GM18507 (cell line): ENCODE measurements at places on chromosomes 7 and 10.
A peak's percentile ranks its signal among the peaks of the same experiment; 100 is the strongest.

GRCh38 chr7:132805766-132806165, 229.5 kb upstream of the PLXNA4 start:
- DNase-seq: no peak

DNA sequence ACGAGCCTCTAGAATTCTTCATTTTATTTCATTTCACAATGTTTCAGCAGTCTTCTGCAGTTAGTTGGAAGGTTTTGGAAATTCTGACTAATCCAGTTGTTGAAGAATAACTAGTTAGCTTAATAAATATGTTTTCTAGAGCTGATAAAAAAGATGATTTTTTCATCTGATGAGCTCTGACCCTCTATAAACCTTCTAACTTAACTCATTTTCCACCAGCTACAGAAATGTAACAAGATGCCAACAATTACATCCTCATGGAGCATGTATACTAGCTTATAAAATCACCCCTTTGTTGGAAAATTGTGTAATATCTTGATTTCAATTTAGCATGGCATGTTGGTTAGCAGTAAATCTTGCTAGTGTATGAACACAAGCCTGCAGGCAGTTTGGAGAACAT, 33.1 kb downstream of the KAT6B start:
- DNase-seq: no peak

DNA sequence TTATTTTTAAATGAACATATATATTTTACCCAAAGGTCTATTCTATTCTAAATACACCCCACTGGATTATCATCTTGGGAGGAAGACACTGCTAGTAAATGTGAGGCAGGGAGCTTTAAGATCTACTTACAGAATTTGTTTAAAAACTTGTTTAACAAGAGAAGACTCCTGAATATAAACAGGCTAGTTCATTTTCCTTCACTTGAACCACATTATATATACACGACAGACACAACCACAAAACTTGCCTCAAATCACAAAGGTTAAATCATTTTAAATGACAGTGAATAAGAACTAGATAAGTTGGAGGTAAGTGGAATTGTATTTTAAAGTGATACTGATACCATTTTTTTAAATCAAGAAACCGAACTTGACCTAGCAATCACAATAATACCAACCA, 109.2 kb downstream of the ATE1 start:
- DNase-seq: no peak

GRCh38 chr10:44571701-44572100, 186.8 kb upstream of the CXCL12 start:
- no peak for DNase-seq

GRCh38 chr10:32961895-32962369, 3.9 kb upstream of the ITGB1 start:
- no peak for DNase-seq

- DNase-seq: no peak
Observed at GRCh38 chr10:49023752-49024151, 84.1 kb upstream of the LRRC18 start.

GRCh38 chr7:116236020-116236630, 25.8 kb downstream of the TES start:
- peak; percentile 22 for DNase-seq

- DNase-seq: no peak
Observed at GRCh38 chr7:27166531-27167505, 1.5 kb upstream of the HOXA9 start.

DNA sequence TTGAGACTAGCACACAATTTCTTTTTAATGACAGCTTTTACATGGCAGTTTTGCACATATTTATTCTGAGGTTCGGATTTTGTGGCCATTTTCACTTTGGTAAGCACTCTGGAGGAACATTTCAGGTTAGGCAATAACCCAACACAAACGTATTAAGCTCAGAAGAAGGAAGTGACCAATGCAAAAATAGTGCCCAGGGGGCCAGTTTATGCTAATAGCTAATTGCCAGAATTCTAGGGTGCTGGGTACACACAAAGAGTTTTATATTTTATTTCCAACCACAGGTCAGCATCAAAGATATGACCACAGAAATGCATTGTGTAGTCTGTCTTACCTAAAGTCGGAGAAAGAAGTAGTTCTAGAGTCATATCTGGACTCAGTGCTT, 8.4 kb upstream of the AGR2 start:
- DNase-seq: no peak

GRCh38 chr10:63712717-63713115, 191.5 kb downstream of the REEP3 start:
- no peak for DNase-seq

- DNase-seq: no peak
Observed at GRCh38 chr7:83956104-83956503, 238.5 kb downstream of the SEMA3A start.

- DNase-seq: no peak
Observed at GRCh38 chr7:35252612-35253459, 1.1 kb downstream of the TBX20 start.

- no peak for DNase-seq
Observed at GRCh38 chr7:55535617-55536016, 36.7 kb downstream of the VOPP1 start.

GRCh38 chr10:94320285-94320914, 42.3 kb downstream of the NOC3L start:
- peak; percentile 11 for DNase-seq

GRCh38 chr7:107474104-107474521, 4.3 kb downstream of the GPR22 start:
- no peak for DNase-seq

GRCh38 chr10:119758448-119759195, 32.8 kb downstream of the INPP5F start:
- no peak for DNase-seq

DNA sequence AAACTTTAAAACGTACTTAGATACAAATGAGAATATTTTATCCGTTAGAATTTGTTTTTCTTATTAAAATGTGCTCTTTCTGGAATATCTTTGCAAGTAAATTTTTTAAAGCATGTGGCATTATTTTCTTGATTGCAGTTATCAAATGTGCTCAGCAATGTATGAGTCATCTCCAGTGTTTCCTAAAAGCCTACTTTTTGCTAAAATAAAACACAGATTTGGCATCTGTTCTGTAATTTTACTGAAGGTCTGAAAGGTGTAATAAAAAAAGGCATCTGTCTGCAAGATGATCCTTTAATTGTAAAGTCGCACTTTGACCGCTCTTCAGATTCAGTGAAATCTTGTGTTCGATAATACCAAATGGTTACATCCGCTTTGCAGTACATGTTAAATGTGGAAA, 3.4 kb downstream of the GNAT3 start:
- no peak for DNase-seq

DNA sequence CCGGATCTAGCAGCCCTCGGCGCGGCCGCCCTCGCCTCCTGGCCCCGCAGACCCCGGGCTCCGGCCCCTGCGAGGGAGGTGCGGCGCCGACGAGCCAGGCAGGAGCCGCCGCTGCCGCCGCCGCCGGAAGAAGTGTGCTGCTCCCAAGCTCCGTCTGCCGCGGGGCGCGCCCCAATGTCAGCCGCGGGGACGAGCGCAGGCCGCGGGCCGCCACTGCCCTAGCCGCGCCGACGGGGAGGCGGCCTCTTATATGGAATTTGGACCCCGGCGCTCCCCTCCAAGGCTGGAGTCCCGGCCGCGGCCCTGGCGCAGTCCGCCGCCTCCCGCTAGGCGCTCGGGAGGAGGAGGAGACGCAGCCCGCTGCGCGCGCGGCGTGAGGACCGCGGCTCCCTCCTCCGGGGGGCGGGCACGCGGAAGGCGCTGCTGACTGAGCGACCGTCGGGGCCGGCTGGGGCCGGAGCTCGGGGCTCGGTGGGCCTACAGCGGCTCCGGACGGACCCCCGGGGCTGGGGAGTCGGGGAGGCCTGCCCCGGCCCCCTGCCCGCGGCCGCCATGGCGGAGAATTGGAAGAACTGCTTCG, at the start of gene TRIM8:
Gene TRIM8, plus strand, starts transcription at position 414 of the 580 bp plus-strand sequence. Its CDS starts 139 bp downstream, at position 553.
- no peak for DNase-seq

DNA sequence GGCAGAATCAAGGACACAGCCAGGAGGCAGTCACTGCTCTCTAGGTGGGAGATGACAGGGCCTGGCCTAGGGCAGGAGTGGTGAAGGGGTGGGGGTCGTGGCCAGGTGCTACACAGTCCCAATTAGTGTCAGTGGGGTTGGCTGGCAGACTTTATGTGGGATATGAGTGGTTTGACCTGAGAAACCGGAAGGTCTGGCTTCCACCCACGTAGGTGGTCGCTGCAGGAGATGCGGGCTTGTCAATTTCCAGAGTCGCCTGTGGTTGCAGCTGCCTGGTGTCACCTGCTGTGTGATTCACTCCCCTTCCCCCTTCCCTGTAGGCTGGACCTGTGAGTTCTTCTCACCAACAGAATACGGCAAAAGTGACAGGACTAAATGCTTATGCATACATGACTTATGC, 124.3 kb downstream of the KLF6 start:
- DNase-seq: no peak

DNA sequence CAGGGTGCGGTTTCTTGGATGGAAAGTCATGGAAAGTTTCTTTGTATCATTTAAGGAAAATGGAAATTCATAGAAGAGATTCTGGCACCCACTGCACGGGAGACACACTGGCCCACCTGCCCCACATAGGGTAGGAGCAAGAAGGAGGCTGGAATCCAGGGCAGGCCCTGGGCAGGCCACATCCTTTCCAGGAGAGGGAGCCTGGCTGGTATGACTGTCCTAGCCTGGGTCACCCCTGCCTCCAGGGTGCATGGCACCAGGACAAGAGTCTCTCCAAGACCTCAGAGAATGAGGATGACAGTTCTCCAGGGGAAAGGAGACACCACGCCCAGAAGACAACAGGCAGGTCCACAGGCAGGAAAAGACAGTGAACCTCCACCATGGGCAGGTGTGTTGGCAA, 297.2 kb downstream of the TCERG1L start:
- no peak for DNase-seq

DNA sequence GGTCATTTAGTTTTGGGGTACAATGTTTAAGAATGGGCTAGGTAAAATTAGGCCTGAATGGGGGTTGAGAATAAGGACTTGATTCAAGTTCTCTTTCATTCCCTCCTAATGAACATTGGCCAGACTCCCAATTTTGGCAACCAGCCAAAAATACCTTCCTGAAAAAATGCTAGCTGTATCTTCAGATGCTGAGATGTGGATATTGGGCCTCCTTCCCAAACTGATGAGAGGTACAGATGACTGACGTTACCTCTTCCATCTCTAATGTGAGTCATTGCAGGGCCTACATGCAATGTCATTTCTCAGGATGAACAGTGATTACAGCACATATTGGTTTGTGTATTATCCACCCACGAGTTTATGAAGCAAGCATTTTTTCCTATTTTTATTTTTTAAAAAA, 151.6 kb downstream of the SND1 start:
- no peak for DNase-seq

DNA sequence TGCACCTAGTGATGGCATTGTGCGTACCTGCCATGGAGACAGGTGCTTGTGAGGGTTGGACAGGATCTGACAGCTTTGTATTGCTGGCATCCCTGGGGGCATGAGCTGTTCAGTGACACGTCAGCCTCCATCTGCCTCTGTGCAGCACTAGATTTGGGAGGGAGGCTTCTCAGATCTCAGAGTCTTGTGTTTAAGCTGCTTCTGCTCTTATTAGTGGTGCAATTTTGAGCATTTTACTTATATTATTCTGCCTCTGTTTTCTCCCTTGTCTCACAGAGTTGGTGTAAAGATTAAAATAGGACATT, 5.1 kb downstream of the ARHGAP22 start:
- DNase-seq: no peak

GRCh38 chr10:43399320-43400310, 9.4 kb downstream of the HNRNPF start:
- no peak for DNase-seq

DNA sequence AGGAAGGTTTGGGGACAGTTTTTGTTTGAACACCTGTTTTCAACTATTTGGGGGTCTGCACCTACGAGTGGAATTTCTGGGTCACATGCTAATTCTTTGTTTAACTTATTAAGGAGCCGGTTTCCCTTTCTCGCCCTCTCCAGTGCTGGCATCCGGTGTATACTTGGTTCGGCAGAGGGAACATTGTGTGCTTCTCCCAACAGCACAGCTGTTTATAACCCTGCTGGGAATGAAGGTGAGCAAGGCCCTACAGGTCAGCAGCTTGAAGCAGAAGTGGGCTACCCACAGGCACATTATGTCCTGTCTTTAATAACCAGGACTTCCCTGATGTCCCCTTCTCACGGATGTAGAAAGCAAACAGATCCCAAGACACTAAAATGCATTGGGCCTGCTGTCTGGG, 87.5 kb upstream of the PDCD4 start:
- no peak for DNase-seq

DNA sequence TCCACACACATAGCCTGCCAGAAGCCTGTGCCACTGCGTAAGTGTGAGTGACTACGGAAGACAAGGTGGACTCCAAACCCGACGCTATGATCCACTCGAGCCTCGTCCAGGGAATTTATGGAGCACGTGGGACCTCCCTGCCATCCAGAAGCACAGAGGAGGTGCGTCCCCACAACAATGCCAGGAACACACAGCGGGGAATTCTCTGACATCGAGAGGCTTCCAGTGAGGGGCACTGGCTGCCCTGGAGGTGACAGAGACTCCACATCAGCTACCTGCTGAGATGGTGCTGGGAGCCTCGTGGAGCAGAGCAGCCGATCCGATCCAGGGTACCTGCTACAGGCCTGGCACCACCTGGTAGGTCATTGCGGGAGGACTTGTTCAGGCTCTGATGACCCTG, 72.2 kb upstream of the INSIG1 start:
- no peak for DNase-seq

DNA sequence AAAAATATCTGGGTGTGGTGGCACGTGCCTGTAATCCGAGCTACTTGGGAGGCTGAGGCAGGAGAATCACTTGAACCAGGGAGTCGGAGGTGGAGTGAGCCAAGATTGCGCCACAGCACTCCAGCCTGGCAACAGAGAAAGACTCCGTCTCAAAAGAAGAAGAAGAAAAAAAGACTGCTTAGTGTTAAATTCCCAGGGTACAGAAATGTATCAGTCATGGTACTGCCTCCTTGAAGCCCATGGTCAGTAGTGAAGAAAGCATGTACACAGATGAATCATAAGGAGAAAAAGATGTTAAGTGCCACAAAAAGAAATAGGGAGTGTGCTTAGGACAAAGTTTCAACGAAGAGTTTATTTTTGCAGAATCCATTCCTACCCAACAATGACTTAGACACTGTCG, 62.5 kb upstream of the KMT2E start:
- no peak for DNase-seq

- no peak for DNase-seq
Observed at GRCh38 chr7:14751461-14751860, 151.1 kb downstream of the DGKB start.

GRCh38 chr10:125624800-125625199, 58.2 kb downstream of the TEX36 start:
- DNase-seq: no peak

GRCh38 chr7:88042803-88043202, 108.8 kb downstream of the ADAM22 start:
- no peak for DNase-seq

DNA sequence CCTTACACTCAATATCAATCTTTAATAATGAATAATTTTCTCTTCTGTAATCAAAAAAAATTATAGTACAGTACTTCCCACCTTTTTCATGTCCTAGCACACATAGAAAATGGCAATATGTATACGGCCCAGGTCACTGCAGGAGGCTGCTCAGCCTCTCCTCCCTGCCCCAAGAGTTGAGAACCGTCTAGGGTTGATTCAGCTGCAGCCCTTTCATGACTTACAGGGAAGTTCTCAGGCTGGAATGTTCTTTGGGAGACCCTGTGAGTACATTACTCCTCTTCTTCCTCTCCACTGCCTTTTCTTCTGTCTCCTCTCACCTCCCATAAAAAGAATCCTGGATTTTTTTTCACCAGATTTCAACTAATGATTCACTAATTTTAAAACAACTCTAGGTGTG, 180.0 kb downstream of the HDAC9 start:
- DNase-seq: no peak

GRCh38 chr7:85292908-85293576, 106.2 kb upstream of the SEMA3D start:
- no peak for DNase-seq

GRCh38 chr10:113073549-113074189, 123.6 kb downstream of the TCF7L2 start:
- no peak for DNase-seq
